GM12892 (cell line): ENCODE measurements at places on chromosomes 3 and 15.
A peak's percentile ranks its signal among the peaks of the same experiment; 100 is the strongest.

- DNase-seq: no peak
Observed at GRCh38 chr3:121481106-121481880, 64.5 kb downstream of the POLQ start.

- no peak for DNase-seq
Observed at GRCh38 chr3:34783876-34784275, 855.4 kb upstream of the ARPP21 start.

DNA sequence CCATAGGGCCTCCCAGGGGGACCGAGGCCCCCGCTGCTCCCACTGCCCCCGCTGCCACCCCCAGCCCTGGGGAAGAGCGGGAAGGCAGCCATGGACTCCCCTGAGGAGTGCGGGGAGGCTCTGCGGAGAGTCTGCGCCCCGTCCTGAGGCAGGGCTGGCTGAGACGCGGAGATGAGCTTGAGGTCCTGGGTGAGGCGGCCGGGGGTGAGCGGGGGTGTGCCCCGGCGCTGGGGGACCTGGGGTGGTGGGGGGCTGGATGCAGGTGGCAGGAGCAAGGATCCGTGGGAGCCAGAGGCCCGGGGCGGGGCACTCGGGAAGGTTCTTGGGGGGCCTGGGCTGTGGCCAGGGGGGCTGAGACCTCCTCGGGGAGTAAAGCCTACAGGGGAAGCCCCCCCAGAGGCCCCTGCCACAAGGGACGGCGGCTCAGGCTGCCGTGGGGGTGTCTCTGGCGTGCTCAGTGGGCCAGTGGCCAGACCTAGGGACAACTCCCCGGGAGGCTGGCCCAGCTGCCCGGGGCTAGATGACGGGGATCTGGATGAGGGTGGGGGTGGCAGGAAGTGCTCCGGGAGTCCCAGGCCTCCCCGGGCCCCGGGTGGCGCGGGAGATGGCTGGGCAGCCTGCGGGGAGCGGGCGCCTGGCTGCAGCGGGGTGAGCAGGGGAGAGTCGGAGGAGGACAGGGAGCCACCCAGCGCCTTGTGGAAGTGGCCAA is 45.9 kb downstream of the HCN4 start:
- DNase-seq: no peak

GRCh38 chr15:68055224-68055705 is 1.1 kb downstream of the PIAS1 start:
- DNase-seq: peak; percentile 33

GRCh38 chr3:2510591-2511145 is 412.0 kb downstream of the CNTN4 start:
- DNase-seq: no peak

GRCh38 chr15:38671675-38672254 is 107.2 kb upstream of the RASGRP1 start:
- DNase-seq: no peak

GRCh38 chr3:2853651-2854050 is 256.5 kb downstream of the IL5RA start:
- DNase-seq: no peak

DNA sequence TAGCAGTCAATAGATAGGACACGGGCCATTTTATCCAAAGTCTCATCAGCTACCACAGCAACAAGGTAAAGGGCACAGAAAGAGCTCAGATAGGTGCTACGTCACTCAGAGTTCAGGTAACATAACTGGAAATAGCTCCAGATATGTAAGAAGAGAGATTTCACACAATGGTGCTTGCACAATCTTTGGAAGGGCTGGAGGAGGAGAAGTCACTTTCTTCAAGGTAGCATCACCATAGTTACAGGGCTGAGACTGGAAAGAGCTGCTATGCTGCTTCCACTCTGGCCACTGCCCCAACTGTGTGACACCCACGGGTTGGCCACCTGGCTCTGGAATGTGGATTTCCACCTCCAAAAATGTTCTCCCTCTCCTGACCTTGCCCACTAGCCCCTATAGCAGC is 448.8 kb upstream of the THBS1 start:
- DNase-seq: no peak

GRCh38 chr15:65875458-65875857 is 6.2 kb downstream of the RAB11A start:
- DNase-seq: no peak

DNA sequence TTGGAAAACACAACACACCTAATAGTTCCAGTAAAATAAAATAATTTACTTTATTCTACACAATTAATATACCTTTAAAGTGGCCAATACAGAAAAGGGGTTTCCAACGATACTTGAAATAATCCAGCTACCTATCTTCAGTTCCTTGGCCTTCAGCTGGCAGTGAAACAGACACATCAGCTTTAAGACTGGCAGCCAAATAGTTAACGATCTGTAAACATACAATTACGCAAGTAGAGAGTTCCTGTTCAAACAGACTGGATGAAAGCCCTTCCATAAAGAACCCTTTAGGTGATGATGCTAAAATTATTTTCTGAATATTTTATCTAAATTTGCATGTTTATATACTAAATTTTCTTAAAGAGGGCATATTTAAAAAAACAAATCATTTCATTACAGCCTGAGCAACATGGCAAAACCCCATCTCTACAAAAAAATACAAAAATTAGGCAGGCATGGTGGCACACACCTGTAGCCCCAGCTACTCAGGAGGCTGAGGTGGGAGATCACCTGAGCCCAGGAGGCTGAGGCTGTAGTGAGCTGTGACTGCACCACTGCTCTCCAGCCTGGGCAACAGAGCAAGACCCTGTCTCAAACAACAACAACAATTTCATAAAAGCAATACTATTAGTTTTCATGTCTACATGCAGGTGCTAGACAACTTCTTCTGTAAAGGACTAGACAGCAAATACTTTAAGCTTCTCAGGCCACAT is 12.9 kb downstream of the DYNC1LI1 start:
- no peak for DNase-seq

DNA sequence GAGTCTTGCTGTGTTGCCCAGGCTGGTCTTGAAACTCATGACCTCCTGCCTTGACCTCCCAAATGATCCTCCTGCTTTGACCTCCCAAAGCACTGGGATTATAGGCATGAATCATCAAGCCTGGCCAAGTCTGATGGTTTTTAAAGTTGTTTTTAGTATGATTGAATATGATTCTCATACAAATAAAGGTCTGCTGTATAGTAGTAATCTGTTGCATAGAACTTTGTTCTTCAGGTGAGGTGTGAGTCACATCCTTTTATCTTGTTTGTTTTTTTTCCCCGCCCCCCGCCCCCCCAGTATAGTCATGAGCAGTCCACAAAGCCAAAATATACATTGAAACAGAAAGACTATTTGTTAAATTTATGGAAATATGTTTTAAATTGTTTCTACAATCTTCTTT is 39.0 kb downstream of the UBE2E2 start:
- DNase-seq: no peak

- DNase-seq: no peak
Observed at GRCh38 chr3:29280404-29281093, at the start of gene RBMS3. RBMS3 (plus strand) TSS chr3:29281071.

GRCh38 chr15:77653832-77654480 is 21.2 kb upstream of the LINGO1 start:
- DNase-seq: no peak

GRCh38 chr3:170301405-170301804 is 56.1 kb upstream of the SKIL start:
- DNase-seq: no peak

- no peak for DNase-seq
Observed at GRCh38 chr15:78167227-78167888, 18.2 kb downstream of the IDH3A start.

DNA sequence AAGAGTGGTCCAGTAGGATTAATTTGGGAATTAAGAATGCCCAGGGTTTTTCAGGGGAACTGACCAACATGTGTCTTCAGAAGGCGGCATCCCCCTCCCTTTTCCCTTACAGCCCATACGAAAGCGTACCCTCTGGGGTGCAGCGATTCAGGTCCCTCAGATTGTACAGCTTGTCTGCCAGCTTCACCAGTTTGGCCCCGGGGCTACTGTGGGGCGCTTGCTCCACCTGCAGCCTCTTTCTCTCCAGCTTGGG is 848 bp downstream of the HDDC3 start:
- DNase-seq: no peak

DNA sequence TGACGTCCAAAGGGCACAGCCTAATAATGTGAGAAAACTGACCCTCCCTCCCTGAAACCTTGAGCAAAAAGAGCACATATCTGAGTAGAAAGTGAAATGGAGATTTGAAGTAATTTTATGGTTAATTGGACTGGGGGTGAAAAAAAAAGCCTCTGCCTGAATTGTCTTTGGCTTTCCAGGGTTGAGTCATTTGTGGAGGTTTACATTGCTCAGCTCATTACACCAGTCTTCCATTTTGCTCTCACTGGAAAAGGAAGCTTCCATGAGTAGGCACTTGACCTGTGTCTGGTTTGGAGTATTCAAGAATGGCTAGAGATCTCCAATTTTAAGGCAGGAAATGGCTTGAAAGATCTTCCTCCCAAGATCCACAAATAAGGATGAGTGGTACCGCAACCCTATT is 273.9 kb downstream of the PDCD6IP start:
- no peak for DNase-seq

DNA sequence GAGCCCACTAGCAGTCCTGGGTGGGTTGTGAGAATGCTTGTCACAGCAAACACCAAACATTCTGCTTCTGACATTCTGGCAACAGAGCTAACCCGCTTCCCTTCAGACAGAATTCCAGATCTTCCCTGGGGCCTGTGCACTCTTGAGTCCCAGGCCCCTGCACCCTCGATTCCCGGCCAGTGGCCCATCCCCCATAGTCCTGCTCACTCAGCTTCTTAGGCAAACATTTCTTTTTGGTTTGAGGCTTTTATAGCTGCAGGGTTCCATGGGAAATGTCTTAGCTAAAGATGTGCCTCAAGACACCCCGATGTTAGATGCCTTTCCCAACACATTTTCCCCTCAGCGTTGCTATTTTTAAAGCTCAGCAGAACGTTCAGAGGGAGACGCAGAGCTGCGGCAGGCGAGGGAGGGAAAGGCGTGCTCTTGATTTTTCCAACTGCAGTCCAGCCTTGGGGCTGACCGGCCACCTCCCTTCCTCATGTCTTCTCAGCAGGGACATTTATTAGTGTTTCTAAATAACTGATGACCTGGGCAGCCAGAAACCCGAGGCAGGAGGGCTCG is 35.2 kb downstream of the ABTB1 start:
- DNase-seq: no peak

DNA sequence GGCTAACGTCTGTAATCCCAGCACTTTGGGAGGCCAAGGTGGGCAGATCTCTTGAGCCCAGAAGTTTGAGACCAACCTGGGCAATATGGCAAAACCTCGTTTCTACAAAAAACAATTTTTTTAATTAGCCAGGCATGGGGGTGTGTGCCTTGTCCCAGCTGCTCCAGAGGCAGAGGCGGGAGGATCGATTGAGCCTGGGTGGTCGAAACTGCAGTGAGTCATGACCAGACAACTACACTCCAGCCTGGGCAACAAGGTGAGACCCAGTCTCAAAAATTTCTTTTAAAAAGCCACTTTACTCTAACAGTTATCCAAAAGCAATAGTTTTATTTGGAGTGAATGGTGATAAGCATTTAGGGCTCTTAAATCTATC is 12.5 kb downstream of the TRIM59 start:
- DNase-seq: no peak

GRCh38 chr15:74592222-74592621 is 23.4 kb upstream of the CLK3 start:
- DNase-seq: no peak

GRCh38 chr3:171007316-171007715 is 19.2 kb downstream of the SLC2A2 start:
- DNase-seq: no peak

DNA sequence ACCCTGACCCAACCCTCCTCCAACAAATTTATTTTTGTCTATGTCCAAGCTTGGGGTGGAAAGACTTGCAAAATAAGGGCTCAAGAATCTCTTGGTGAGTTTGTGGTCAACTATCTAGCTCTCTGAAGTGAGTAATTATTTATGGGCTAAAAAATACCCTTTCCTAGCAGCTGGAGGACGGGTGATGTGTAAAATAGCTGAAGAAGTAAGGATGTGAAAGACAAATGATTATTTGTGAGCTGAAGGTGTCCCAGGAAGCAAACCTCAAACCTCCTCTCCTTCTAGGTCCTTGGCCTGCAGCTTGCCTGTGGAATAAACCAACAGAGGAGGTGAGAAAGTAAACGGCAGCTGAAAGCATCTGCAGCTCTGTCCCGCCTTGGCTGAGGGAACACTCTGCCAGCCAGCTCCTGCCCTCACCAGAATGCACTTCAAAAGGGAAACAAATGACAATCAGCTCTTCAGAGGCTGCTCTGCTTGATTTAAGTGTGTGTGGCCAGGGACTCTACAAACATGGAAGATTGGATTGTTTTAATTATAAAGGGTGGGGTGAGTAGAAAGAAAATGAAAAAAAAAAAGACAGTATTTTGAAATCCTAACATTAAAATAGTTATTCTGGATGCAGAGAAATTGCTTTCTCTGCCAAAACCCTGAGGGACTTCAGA is 60.3 kb downstream of the TM4SF4 start:
- no peak for DNase-seq

DNA sequence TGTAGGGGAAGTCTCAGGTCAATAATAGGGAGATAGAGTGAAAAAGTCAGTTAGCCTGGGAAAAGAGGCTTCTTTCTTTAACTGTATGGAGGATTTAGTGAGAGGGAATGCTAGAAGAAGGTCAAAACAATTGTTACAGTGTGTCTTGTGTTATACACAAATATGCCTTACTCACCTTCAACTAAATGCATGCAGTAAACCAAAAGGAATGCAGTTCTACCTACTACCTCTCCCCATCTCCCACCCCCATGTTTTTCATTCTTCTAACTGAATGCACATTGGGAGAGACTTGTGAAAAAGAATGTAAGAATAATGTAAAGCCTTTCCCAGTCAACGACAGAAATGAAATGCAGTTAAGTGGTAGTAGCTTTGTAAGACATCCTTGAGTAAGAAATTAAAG is 33.8 kb downstream of the CCDC66 start:
- DNase-seq: no peak

- DNase-seq: no peak
Observed at GRCh38 chr15:57680021-57680420, 26.5 kb upstream of the POLR2M start.

DNA sequence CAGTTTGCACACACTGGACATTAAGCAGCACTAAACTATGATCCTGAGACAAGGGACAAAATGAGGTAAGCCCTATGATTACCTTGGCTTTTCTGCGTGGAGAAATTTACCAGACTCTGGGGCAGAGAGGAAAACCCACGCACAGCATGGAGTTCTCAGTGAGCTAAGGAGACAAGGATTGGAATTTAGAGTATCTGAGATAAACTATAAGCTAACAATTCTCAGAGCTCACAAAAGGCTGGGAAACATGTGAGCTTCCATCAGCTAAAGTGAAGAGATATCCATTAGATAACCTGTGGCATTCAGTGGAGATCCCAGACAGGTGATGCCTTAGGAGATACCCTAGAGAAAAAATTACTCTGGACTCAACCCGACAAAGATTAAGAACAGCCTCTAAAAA is 48.7 kb downstream of the NBEAL2 start:
- no peak for DNase-seq
